Cardiac septum (tissue), 1 donor: ENCODE measurements at places on chromosomes 11 and 22. TPM values are rescaled to one million over a fixed set of nuclear protein-coding genes. Genes with fewer than 3 reads are reported as not detected.

Gene DAGLA
- total RNA-seq, result 3.3 TPM

Gene VSIG10L2
- not detected for total RNA-seq

GRCh38 chr11:93608364-93608763 is 53.1 kb upstream of the CEP295 start:
- no peak for DNase-seq

Gene RFPL3
- total RNA-seq, result not detected

- no peak for DNase-seq
Observed at GRCh38 chr11:30873924-30874610, 287.9 kb upstream of the MPPED2 start.

Gene C11orf87
- total RNA-seq, result 0.03 TPM

- no peak for DNase-seq
Observed at GRCh38 chr11:92480499-92480898, 255.9 kb downstream of the FAT3 start.
